ENCODE measurements at places on chromosomes 11 and 22.

DNA sequence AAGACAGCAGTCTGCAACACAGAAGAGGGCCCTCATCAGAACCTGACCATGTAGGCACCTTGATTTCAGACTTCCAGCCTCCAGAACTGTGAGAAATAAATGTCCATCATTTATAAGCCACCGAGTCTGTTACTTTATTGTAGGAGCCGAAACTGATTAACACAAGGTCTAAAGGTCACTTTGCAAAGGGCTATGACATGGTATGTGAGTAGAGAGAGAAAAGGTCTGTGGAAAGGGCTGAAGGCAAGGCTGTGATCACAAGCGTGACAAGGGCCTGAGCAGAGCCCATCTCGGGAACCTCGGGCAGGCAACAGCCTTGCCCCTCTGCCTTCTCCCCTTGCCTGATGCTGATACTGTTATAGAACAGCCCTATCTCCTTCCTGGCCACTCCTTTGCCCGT lies 73.4 kb upstream of the TEAD1 start:
- DNase-seq, result no peak

DNA sequence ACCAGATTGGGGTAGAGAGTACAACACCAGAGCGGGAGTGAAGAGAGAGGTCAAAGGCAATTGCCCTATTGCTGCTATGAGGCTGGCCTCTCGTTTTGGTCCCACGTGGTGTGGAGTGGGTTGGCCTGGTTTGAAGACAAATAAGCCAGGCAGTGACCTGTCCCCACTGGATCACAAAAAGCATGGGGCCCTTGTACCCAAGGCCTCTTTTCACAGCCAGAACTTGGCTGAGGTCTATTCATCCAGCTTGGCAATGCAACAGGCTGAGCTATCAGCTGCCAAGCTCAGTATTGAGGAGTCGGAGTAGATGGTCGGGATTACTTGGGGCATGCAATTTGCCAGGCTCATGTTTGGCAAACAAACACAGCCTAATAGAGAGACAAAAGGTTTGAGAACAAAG lies 19.2 kb upstream of the GALNT18 start:
- no peak for DNase-seq

DNA sequence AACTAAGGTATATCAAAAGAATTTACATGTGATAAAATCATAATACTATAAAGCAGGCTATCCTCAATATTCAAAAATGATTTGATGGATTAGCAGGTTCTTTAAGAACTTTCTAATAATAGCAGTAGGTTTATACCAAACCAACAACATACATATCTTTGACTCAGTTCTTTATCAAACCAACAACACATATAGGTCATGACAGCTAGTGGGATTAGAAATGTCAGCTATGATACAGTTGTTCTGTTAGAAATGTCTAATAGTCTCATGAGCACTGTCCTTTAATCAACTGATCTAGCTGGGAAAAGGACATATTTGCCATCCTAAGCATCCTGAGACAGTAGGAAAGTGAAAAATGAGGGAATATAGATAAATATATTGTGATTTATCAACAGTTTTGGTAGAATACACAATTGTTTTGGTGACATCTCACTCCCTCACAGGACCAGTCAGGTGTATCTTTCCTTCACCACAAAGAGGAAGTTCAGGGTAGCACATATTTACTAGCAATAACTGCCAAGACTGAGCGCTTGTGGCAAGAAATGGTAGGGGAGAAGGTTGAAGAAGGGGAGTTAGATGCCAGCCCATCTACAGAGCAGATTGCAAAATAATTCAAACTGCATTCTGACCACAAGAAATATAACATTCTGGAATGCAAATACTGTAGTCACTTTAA lies 90.8 kb upstream of the APOA1 start:
- DNase-seq, result no peak

DNA sequence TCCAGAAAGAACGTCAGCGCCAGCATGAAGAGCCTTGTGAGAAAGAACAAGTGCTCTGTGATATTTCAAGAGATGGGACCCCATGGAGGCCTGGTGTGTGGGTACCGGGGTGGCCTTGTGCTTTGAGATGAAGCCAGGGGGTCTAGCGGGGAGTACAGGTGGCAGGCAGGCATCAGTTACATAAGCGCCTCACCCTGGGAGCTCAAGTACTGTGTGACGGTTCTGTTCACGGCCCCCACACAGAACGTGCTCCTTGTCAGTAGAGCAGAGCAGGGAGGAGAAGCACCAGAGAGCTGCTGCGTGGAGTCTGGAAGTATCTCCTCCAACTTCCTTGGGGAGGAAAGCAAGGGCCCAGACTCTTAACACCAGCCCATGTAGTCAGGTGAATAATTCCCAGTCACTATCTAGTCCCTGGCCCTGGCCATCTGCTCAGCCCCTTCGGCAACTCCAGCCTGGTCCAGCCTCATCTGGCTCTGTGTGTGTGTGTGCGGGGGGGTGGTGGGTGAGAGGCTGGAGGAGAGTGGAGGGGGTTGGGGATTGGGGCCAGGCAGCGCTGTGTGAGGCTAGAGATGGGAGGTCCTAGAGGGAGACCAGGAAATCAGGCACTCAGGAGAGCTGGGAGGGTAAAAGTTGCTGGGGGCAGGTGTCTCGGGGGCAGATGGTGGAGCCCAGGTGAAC lies 32.4 kb downstream of the MCM5 start:
- DNase-seq, result no peak

DNA sequence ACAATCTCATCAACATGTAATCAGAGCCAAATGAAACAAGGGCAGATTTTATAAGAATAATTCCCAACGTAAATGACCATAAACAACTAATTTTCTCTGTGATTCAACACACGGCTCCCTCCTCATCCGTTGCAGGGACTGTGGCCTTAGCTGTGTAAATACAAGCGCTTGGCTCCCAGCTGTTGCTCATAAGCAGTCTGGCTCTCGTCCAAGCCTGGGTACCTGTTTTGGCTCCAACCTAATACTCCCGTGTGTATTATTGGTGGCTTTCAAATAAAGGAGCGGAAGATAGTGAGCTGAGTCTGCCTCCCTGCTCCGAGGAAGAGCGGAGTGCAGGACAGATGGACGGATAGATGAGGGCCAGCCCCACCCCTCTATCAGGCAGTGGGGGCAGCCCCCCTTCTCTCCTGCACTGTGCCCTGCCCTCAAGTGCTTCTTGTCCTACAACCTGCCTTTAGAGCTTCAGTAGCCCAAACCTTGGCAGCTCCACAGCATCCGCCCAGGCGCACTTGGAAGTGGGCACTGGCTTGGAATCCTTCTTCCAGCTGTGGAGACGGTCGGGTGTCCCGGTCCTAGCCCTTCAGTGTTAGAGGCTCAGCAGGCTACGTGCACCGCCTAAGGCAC lies 670.9 kb downstream of the BRD1 start:
- no peak for DNase-seq

GRCh38 chr11:64316672-64317324 lies 561 bp downstream of the TRMT112 start:
- no peak for DNase-seq

DNA sequence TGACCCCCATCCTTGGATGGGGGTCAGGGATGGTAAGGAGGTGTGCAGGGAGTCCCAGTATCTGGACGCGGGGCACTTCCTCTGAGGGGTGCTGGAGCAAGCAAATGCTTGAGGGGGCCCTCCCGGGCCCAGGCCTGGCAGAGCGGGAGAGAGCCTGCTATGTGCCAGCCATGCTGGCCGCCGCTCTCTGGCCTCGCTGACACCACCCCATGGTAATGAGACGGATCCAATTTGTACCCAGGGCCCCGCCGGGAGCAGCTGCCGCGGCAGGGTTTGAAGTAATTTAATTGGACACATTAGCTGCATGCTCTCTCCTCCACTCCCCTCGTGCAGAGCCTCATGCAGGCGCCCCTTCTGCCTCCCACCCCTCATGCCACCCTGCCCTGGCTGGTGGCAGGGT lies 6.3 kb downstream of the SYT7 start:
- no peak for DNase-seq

- DNase-seq, result no peak
Measured at GRCh38 chr11:111528557-111528956, 12.0 kb upstream of the LAYN start.

- no peak for DNase-seq
Measured at GRCh38 chr11:71499546-71499945, 27.5 kb upstream of the KRTAP5-7 start.

- no peak for DNase-seq
Measured at GRCh38 chr11:44628730-44629700, 63.6 kb downstream of the CD82 start.

DNA sequence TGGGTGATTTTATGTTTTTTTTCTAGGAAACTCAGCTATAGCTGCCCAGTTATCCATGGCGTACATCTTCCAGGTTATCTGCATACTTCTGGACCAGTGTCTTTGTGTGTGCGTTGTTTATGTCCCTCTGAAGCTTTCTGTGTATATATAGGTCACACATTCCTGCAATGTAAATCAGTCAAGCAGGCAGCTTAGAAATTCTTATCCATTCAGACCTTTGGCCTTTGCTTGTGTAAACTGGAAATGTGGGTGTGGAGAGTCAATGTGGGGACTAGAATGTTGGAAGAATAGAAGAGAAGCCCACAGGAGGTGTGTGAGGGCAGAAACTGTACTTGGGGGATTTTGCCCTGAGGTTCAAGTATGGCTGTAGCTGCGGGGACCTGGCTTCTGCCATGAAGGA lies 51.7 kb downstream of the BARX2 start:
- DNase-seq, result no peak

DNA sequence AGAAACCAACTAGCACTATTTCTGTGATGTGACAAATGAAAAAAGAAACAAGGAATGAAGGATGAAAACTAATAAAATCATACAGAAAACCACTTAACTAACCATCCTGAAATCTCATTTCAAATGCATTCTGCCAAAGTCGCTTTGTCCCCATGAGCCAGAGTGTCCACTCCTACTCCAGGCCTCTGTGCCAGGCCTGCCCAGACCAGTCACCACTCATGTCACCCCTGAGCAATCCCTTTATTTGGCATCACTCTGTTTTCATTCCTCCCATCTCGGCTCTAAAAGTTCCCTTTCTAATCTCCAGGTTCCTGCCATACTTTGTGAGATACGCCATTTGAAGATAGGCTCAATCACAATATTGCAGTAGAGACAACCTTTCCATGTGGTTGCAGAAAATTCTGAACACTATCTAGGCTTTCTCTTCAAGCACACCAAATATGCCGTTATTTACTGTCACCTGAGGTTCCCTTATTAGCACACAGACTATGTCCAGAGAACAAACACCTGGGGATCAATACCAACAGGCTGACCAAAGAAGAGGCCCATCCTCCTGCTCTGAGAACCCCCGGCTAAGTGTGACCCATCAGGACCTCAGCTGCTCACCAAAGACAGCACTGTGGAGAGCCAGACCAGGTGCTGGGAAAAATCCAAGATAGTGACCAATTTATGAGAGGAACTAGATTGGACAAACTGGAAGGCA lies 202.4 kb downstream of the LARGE1 start:
- no peak for DNase-seq

DNA sequence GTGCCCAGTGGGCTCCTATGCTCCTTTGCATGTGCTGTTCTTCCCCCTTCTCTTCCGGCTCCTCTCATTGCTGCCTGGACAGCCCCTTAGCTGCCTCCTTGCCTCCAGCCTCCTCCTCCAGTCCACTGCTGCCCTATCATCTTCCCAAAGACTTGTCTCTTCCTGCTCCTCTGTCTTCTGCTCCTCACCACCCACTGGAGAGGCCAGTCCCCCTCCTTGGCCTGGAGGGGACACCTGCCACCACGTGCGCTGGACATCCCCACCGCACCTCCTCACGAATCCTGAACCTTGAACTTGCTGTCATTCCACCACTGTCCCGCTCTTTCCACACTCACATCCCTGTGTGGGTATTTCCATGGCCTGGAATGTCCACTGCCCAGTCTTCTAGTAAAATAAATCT lies 49.8 kb downstream of the MICAL2 start:
- DNase-seq, result no peak

DNA sequence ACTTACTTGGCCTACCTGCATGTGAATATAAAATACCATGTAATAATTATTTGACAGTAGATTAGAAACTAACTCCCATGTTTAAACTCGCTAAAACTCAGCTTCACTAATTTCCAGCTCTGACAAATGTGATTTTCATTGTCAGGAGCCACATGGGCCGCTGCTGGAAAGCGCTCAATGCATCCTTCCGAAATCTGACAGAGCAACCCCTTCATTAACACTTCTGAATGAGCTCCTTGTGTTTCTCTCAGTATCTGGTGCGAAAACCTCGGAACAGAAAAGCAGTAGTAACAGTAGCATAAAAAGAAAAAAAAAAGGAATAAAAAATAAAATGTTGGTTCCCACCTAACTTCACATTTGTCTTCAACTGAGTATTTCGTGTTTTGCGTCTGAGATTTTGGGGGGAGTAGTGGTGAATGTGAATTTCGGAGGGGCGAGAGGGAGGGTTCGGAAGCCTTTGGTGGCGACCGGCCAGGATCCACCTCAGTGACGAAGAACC lies 710 bp downstream of the MTCH2 start:
- no peak for DNase-seq

DNA sequence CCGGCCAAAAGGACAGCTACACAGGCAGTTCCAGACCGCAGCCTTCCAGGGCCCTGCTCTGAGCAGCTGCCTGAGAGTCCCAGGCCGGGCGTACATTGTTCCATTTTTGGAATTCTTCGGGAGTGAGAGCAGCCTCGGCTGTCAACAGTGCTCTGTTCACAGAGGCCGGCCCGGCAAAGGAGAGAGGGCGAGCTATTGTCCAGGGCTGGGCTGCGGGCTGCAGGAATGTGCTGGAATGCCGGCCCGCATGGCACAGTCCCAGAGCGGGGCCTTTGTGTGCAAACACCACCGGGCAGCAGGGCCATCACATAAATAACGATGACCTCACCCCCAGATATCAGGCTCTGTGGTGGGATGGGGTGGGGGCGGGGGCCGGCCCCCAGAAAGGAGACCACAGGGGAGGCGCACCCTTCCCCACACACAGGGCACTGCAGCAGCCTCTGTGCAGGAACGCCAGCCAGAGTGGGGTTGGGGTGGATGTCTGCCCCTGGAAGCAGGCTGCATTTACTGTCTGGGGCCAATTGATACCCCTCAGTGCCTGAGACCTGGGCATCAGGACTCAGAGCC lies 15.8 kb downstream of the LINC01488 start:
- no peak for DNase-seq
